ENCODE measurements at places on chromosomes 1 and 21.

DNA sequence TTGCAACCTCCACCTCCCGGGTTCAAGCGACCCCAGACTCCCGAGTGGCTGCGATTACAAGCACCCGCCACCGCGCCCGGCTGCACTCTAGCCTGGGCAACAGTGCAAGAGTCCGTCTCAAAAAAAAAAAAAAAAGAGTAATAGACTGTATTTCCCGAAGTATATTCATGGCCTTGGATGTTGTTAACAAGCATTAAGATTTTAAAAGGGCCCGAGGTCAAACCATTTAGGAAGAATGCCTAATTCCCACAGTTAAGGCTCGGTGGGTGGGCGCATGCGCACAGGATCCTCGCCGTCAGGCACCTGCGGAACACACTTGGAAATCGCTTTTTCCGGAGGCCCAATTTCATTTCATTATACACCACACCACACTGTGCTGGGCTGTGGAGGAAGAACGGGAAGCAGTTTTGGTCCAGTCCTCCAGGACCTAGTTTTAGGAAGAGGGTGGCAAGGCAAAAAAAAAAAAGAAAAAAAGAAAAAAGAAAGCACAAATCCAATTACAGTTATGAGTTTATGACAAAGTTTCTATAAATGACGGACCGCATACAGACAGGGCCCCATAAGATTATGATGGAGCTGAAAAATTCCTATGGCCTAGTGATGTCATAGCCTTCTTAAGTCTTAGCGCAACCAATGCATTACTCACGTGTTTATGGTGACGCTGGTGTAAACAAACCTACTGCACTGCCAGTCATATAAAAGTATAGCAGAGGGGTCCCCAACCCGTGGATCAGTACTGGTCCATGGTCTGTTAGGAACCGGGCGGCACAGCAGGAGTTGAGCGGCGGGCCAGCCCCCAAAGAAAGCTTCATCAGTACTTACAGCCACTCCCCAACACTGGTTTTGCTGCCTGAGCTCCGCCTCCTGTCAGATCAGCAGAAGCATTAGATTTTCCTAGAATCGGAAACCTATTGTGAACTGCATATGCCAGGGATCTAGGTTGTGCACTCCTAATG, 38.2 kb downstream of the H3-3A start:
- DNase-seq = no peak

GRCh38 chr1:21764615-21765423, 18.1 kb downstream of the USP48 start:
- DNase-seq = no peak

- DNase-seq = no peak
Observed at GRCh38 chr1:190453550-190453949, 24.1 kb downstream of the BRINP3 start.

GRCh38 chr1:236311040-236311439, 29.3 kb upstream of the ERO1B start:
- DNase-seq = no peak

- no peak for DNase-seq
Observed at GRCh38 chr1:168834225-168834872, 105.3 kb upstream of the DPT start.

DNA sequence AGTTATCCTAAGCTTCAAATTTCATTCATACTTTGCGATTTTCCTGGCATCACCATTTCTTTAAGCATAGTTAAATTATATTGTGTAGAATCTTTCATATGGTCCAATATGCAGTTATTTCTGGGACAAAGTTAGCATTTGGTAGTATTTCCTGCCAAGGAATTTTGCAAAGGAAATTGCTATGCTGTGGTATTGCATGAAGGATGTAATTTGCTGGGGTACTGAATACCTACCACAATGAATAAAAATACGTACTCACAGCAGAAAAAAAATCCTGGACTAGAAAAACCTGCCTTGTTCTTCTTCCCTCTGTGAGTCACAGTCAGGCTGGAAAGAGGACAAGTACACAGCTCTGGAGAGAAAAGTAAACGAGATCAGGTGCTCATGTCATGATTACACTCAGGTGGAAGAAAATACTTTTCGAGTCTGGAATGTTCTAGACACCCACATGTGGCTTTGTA, 241.2 kb downstream of the PTBP2 start:
- DNase-seq = no peak

DNA sequence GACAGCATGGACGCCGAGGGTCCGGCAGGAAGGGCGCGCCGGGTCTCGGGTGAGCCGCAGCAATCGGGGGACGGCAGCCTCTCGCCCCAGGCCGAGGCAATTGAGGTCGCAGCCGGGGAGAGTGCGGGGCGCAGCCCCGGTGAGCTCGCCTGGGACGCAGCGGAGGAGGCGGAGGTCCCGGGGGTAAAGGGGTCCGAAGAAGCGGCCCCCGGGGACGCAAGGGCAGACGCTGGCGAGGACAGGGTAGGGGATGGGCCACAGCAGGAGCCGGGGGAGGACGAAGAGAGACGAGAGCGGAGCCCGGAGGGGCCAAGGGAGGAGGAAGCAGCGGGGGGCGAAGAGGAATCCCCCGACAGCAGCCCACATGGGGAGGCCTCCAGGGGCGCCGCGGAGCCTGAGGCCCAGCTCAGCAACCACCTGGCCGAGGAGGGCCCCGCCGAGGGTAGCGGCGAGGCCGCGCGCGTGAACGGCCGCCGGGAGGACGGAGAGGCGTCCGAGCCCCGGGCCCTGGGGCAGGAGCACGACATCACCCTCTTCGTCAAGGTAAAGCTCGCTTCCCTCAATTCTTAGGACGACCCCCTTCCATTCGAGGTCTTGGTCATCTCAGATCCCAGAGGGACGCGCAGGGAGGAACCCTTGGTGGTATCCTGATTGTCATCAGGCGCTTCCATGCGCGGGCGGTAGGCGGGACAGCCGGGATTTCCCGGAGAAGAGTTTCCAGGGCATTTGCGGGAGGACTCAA, 1.6 kb downstream of the CLIC6 start:
- no peak for DNase-seq

DNA sequence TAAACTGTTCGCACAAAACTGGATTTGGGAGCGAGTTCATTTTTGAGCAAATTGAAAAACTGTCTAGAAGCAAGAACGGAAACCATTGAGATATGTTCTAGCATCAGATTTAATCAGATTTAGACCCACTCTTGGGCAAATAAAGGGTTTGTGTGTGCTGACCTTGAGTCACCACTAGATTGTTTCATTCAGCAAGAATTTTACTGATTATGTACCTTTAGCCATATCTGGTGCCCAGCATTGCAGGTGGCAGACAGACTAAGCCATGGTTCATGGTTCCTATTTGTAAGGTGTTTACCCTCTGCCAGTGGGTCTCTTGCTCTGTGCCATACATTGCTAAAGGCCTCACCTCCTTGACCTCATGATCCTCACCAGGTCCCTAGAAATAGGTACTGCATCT, 1.4 kb downstream of the NUDC start:
- DNase-seq = no peak

- no peak for DNase-seq
Observed at GRCh38 chr1:39525366-39526165, 34.1 kb downstream of the BMP8A start.

DNA sequence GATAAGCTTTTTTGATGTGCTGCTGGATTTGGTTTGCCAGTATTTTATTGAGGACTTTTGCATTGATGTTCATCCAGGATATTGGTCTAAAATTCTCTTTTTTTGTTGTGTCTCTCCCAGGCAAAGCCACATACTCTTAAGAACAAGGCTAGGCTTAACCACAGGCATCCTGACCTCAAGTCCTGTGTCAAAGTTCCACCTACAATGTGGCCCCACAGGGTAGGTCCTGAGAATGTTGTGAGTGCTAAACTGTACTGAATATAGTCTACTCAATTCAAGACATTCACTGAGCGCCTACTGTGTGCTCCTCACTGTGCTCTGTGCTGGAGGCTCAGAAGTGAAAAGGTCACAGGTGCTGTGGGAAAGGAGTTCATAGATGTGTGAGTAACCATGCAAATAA, 20.6 kb downstream of the DDAH1 start:
- no peak for DNase-seq

DNA sequence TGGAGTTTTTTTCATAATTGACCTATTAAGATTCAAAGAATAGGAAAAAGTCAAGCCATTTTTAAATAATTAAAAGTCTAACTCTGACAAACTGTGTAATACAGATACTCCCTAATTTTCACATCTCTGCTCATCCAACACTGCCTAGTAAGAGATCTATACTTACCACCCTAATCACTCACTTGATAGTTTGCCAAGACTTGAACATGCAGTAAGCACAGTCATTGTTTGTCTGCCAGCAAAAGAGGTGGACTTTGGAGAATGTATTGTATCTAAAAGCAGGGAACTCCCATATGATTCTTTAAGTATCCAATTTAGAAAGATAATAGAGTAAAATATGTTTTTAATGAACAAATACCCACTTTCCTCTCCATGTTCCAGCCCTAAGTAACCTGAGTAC, 15.5 kb downstream of the TMEM59 start:
- DNase-seq = no peak
